ENCODE measurements at places on chromosomes 11 and 22.

- DNase-seq = no peak
These were observed 366.0 kb upstream of the NARS2 start for GRCh38 chr11:78940500-78941225.

DNA sequence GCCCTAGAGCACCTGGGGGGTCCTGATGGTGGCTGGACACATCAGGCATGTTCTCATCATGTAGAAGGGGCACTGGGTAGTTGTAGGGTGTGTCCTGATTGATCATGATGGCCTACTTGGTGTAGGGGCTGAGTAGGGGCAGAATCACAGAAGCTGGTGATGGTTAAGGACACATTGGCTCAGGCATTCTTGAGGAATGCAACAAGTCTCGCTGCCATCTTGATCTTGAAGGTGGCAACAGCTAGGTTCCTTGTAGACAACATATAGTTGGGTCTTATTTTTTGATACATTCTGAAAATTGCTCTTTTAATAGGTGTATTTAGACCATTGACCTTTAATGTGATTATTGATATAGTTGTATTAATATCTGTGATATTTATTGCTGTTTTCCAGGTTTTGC is 28.1 kb downstream of the PPP6R3 start:
- DNase-seq = no peak

DNA sequence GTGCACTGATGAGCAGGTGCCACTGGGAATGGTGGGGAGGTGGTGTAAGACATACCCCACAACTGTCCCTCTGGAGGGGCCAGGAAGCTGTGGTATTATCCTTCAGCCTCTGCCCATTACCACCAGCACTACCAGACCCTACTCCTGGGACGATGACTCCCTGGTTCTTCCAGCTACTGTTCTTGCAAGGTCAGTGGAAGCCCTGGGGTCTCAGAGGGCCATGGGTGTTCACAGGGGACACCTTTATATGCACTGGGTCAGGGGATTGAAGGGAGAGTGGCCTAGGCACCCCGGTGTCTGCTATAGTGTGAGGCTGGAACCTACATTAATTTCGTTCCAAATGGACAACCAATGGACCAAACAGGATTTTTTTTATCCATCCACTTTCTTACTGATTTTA is 102.1 kb downstream of the RPS6KA4 start:
- DNase-seq = no peak

DNA sequence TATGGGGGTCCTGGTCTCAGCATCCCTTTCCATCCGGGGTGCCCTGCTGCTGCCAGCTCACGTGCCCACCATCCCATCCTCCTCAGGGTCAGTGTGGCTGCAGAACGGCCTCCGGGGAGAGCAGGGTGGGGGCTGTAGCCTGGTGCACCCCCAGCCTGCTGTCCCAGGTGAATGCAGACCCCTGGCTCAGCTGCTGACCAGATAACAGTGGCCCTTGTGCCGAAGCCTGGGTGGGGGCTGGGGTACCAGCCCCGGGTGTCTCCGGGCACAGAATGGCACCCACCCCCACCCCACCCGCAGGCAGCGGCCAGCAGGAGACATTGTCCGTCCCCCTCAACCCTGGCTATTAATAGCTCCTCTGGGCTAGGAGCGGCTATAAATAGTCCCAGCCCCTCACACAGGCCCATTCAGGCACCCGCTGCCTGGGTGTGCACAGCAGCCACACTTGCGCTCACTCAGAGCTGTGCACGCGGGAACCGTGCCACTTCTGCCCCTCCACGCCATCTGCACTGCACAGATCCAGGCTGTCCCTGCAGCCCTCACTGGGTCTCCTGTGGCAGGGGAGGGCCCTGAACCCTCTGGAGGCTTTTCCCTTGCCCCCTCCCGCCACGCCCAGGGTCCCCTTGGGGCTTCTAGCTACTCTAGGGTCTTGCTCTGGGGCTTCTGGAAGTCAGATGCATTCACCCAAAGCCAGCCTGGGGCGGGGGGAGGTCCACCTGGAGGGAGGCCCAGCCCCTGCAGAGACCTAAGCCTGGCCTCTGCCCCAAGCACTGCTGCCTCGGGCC is 18.7 kb downstream of the CRELD2 start:
- DNase-seq = no peak

DNA sequence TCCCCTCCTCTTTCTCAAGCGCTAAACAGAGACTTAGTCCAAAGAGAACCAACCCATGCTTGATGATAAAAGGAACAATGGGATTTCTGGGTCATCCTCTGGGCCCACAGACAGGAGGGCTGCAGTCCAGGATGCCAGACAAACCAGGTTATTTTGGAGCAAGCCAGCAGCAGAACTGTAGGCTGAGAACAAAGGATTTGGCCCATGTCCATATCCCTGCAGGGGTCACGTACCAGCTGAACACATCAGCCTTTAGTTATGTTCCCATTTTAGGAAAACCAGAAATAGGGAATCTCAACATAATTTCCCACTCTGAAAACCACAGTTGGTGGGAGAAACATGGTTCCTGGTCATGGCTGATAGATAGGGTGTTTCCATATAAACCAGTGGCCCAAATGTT is 533.6 kb upstream of the CADM1 start:
- DNase-seq = no peak

GRCh38 chr11:44387825-44388224 is 77.9 kb upstream of the ALX4 start:
- no peak for DNase-seq

- no peak for DNase-seq
These were observed 2.2 kb upstream of the RGL4 start for GRCh38 chr22:23688571-23688970.

DNA sequence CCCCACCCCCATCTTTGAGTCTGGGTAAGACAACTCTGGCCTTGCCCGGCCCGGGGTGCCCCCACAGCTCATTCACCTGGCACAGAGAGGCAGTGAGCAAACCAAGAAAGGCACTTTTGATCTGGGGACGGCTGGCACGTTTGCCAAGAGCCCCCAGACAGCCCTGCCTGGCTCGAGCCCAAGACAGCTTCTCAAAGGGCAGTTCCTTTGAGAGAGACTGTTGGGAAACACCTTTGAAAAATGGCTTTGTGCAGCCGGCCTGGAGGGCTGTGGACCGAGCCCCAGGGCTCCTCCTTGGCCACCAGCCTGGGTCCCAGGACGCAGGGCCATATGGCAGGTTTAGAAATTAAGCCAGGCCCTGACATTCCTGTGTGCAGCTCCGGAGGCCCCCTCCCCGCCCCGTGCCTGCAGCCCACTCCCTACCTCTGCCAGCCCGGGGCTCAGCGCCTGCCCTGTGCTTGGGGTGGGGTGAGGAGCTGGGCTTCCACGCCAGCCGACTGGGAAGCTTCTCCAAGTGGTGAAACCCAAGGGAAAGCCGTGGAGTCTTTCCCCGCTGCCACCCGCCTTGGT is 50.2 kb upstream of the SMIM38 start:
- no peak for DNase-seq

GRCh38 chr11:9875862-9876261 is 212.0 kb downstream of the SWAP70 start:
- DNase-seq = no peak

DNA sequence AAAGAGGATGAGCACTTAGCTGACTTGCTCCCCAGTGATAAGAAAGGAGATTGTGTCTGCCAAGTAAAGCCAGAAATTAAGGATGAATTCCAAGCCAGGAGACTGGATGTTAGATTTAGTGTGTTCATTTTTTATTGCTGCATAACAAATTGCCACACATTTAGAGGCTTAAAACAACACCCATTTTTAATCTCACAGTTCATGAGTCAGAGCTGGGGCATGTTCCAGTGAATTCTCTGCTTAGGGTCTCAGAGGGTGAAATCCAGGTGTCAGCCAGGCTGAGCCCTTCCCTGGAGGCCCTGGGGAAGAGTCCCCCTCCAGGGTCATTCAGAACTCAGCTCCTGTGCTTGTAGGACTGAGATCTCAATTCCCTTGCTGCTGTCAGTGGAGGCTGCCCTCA is 352.8 kb downstream of the BUD13 start:
- no peak for DNase-seq

- no peak for DNase-seq
These were observed 22.4 kb downstream of the RTCB start for GRCh38 chr22:32389685-32390084.

DNA sequence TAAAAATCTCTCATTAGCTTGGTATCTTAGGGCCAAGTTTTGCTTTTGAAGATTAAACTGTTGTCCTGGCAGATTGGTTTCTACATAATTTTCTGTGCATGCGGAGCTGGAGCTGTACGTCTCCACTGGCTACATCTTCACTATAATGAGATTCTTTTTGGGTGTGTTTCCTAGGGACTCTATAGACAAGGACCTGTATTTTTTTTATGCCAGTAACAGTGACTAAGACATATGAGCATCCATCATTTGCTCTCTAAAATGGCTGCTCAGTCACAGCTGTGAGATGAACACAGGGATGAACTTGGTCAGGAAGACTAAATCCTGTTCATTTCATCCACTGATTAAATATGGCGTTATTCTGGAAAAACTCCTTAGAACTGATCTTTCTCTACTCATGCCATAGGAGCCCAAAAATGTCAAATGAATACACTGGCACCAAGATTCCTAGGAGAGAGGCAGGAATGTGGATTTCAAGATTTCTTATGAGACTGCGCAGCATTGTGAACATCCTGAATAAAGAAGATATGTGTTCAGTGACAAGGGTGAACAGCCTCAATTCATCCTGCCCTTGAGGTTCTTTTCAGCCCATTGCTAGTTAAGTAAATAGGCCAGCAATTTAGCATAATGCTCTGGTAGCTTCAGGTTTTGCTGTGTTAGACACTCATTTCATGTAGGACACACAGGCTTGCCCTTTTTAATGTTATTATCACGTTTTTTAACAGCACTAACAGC is 168.2 kb downstream of the NCAM1 start:
- DNase-seq = no peak

Measured in stimulated activated CD8-positive, alpha-beta memory T cell treated with anti-CD3 and anti-CD28 coated beads, Interleukin-4, amount 100 ng/mL, for 4 hours (primary cell).